ENCODE measurements at places on chromosomes 3 and 15.
A peak's percentile ranks its signal among the peaks of the same experiment; 100 is the strongest.

- DNase-seq = no peak
These were observed 188.3 kb downstream of the RSL24D1 start for GRCh38 chr15:55008421-55008820.

DNA sequence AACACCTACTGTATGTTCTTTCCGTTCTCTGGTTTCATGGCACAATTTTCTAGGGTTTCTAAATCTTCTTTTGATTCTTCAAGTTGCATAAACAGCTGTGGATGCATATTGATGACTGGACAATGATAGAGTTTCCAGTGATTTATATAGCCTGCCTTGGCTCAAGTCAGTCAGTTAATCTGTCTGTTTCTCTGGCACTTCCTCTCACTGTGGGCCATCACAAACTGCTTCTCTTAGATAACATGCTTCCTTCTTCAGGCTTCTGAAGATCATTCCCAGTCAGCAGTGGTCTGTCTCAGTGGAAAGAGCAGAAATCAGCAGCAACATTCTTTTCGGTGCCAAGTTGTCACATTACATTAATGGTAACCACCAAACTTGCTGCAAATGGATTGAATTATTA, 207.2 kb downstream of the RYR3 start:
- no peak for DNase-seq

- DNase-seq = no peak
These were observed 106.9 kb upstream of the NPHP3 start for GRCh38 chr3:132829101-132829500.

GRCh38 chr3:172559020-172559419, 35.8 kb upstream of the TNFSF10 start:
- DNase-seq = peak; percentile 18

- no peak for DNase-seq
These were observed 53.6 kb upstream of the SNRPA1 start for GRCh38 chr15:101348643-101349042.

DNA sequence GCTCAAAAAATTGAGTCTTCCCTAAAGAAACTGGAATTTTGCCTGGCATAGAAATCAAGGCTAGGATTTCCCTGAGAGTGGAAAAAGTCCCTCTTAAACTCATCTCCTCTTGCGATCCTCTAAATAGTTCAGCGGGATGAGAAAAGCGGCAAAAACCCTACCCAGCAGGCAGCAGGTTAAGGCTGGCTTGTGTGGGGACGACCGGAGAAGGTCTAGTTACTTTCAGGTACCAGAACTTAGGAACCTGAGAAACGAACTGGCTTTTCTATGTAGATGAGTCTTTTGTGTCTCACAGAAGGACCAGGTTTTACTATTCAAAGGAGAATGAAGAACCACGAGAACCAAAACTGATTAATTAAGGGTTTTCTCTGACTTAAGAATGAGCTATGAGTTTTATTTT, 523.7 kb upstream of the TGFBR2 start:
- DNase-seq = no peak

DNA sequence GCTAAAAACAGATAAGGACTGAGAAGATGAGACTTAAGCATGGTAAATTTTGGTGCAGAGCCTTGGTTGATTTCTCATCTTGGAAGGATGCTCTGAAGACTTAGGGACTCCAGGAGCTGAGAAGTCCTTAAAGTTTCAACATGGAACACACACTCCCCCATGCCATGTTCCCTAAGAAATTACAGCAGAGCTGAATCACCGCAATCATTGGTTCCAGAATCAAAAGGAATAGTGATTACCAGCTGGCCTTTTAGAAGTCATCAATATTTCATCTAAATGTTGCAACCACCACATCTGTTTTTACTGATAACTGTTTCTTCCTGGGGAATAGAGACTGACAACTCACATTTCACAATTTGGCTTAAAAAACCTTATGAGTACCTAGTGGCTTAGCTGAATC, 229.3 kb downstream of the MINAR1 start:
- no peak for DNase-seq

DNA sequence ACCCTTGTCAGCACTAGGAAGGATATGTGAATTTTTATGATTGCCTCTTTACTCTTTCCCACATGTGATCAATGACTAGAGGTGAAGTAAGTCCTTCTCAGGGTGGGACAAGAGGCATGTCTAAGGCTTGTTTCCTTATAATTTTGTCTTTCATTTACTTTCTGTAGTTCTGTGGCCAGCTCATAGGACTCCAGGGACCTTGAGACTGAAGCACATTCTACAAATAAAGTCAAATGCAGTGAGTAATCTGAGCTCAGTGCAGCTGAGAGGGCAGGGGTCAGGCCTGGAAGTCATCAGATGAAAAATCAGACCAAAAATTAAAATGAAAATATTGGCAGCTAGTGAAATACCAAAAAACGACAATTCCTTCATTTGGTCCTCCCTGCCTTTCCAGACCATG, 424.7 kb upstream of the THBS1 start:
- DNase-seq = no peak

DNA sequence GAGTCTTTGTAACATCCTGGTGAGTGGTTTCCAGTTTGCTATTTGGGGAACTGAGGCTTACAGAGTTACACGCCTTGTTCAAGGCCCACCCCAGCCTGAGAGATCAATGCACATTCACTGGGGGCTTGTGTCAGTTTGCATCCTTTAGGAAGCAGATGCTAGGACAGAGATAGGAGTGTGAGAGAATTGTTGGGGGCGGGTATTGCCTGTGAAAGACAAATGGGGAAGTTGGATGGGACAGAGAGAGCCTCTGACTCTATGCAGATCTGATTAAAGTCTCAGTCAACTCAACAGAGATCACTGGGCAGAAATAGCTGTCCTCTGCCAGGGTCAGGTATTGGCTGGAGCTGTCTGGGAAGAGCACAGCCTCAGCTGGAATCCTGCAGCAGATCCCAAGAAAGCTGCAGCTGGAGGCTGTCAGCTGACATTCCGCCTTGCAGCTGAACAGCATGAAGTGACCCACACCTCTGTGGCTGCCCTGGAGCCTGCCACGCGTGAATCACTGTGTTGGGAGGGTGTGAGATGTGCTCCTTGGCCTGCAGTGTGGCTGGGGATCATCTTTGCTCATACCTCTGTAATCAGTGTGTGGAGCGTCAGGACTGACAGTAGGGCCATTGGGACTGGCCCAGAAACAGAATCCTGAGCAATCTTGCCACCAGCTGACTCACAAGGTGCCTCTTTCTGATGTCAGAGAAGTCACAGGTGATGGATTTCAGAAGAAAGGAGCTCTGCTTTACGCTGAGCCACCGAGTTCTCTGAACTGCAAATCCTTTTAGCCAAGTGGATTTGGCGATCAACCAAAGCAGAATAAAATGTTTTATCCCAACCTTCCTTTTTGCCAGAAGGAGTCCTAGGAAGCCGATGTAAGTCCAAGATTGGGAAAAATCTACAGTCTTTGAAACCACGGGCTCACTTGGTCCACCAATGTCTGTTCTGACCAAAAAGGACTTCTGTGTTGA, 284.1 kb upstream of the LRRFIP2 start:
- no peak for DNase-seq

DNA sequence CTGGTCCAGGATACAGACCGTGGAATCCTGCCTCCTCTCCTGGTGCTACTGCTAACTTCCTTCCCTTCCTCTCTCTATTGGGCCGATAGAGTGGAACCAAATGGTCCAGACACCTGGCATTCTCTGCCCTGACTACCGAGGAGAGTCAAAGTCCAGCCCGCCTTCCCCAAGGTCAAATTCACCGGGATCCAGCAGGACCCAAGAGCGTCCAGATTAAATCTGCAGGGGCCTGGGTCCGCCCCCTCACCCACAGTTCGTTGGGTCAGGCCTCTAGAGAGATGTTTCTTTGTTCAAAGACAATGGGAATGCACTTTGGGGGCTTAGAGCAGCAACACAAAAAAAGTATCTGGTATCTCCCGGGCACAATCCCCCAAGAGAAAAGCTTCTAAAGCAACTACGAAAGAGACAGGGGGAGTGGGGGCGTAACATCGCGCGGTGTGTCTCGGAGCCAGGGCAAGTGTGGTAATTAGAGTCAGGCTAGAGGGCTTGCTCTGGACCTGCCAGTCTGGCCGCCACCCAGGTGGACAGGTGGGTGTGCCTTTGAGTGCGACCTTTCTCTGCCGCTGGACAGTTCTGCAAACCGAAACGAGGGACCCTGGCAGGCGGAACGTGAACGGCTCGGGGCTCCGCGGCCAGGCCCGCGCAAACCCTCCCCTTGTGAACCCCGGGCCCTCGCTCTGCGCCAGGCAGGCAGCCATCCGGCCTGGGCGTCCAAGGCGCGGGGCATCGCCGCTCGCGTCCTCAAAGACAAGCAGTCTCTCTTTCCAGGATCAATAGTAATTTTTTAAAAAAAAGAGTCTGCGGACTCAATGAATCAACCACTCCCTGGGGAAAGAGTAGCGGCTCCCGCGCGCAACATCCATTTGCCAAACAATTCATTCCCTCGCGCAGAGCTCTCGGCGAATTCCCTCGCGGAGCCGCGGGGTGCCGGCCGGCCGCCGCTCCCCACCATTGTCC, 806 bp downstream of the KLHL25 start:
- peak; percentile 21 for DNase-seq

GRCh38 chr3:134675726-134676256, 25.0 kb upstream of the KY start:
- no peak for DNase-seq

DNA sequence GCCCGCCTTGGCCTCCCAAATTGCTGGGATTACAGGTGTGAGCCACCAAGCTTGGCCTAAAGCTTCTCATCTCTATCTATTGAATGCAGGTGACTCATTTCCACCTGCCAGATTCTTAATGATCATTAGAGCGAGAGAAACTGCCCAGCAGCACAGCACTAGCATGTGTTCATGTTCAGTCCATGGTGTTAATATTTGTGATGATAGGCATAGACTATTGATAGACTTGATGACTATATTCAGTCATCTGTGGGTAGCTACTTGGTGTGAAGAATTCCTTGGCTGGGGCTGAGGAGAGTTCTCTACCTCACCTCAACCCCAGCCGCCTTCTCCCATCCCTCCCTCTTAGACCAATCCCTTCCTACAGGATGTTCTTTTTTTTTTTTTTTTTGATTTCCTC, 60.0 kb downstream of the ST6GAL1 start:
- no peak for DNase-seq

- DNase-seq = no peak
These were observed 888.0 kb downstream of the NTRK3 start for GRCh38 chr15:87368511-87368910.

DNA sequence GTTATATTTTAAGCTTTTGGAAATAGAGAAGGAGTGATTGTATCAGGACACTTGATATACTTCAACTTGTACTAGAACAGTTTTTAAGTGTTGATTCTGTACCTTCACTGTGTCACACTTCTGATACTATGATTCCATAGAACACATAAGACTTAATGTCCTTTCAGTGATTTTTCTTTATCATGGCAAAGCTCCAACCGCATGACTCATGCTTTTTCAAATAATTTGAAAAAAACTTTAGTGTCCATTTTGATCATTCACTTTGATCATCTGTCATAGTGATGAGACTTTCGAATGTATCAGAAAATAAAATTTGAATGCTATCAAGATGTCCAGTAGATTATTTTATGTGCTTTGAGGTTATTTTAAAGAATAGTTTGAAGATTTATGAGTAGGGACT, 32.0 kb downstream of the AP4E1 start:
- no peak for DNase-seq

Data from CD4-positive, alpha-beta T cell treated with Interleukin-1 beta for 1 hour (primary cell).